Effector memory CD8-positive, alpha-beta T cell (primary cell): ENCODE measurements at places on chromosomes 5 and 9.

- peaks cover 3% of the 10 kb centered on the region for H3K36me3 ChIP-seq
- no peak overlapping the region for H3K27ac ChIP-seq
- no peaks in the 10 kb centered on the region for H3K27me3 ChIP-seq
- peaks cover 4% of the 10 kb centered on the region for H3K4me1 ChIP-seq
- H3K4me3 ChIP-seq = no peak overlapping the region
- no peak for DNase-seq
These were observed 52.1 kb upstream of the KIAA1958 start for GRCh38 chr9:112434487-112434886.

DNA sequence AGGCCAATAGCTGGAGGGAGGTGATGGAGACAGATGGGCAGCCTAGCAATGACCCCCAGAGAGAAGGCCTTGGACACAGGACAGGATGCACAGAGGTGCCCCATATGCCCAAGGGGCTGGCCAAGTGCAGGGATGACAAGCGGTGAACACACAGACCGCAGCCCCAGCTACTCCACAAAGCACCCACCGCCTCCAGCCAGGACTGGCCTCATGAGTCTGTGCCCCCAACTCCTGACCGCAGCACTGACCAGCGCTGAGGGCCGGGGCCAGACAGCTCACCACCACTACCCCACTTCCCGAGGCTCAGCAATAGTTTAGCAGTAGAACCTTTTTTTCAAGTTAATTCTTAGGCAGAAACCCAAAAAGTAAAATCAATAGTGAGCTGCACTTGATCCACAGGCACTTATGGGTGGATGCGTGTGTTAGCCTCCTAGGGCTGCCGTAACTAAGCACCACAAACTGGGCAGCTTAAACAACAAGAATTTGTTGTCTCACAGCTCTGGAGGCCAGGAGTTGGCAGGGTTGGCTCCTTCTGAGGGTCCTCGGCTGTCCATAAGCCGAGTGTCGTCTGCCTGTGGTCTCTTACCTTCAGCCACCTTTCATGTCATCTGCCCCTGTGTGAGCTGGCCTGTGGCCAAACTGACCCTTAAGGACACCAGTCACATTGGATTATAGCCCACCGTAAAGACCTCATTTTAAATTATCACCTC is 14.1 kb downstream of the ROR2 start:
- no peak for DNase-seq
- H3K36me3 ChIP-seq = peaks cover 5% of the 10 kb centered on the region
- H3K4me3 ChIP-seq = no peak overlapping the region
- H3K27ac ChIP-seq = peak overlapping the region; percentile 35
- H3K4me1 ChIP-seq = peaks cover 3% of the 10 kb centered on the region

- H3K4me1 ChIP-seq = peaks cover 32% of the 10 kb centered on the region
- no peak for DNase-seq
- H3K27ac ChIP-seq = peak overlapping the region; percentile 93
- H3K36me3 ChIP-seq = peaks cover 78% of the 10 kb centered on the region
These were observed 5.8 kb upstream of the POMT1 start for GRCh38 chr9:131496844-131497405.

- no peaks in the 10 kb centered on the region for H3K27me3 ChIP-seq
- peaks cover 2% of the 10 kb centered on the region for H3K4me1 ChIP-seq
- H3K4me3 ChIP-seq = no peak overlapping the region
- DNase-seq = no peak
These were observed 440.1 kb upstream of the TRPC7 start for GRCh38 chr5:136805466-136805865.

DNA sequence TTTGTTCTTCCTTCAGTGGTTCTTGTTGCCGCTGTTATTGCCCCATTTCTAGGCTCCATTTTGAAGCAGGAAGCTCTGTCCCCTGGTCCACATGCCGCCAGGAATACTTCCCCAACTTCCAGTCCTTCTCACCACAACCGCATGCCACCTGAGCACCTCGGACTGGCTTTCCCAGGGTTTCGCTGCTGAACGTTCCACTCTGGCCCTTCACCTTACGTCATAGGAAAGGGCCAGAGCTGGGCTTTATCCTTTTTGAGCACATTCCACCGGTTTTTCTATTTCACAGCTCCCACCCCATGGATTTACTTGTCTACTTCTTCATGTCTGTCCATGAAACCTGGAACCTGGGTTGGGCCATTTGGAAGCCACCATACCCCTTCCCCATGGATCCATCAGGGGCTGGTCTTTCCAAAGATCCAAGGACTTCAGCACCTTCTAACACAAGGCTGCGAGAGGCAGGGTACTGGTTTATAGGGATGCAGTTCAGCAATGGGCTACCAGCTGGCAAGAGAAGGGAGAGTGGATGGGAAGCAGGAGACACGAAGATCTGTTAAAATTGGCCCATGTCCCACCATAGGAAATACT is 557.4 kb downstream of the BNC2 start:
- no peaks in the 10 kb centered on the region for H3K36me3 ChIP-seq
- no peak overlapping the region for H3K4me3 ChIP-seq
- no peaks in the 10 kb centered on the region for H3K27me3 ChIP-seq
- H3K4me1 ChIP-seq = no peaks in the 10 kb centered on the region
- no peak overlapping the region for H3K27ac ChIP-seq
- no peak for DNase-seq

- no peaks in the 10 kb centered on the region for H3K27me3 ChIP-seq
- no peaks in the 10 kb centered on the region for H3K36me3 ChIP-seq
- H3K4me3 ChIP-seq = no peak overlapping the region
- DNase-seq = no peak
- no peak overlapping the region for H3K27ac ChIP-seq
These were observed 664.3 kb upstream of the EDIL3 start for GRCh38 chr5:85049020-85049419.

- no peak for DNase-seq
- H3K27ac ChIP-seq = no peak overlapping the region
- H3K4me1 ChIP-seq = no peaks in the 10 kb centered on the region
- no peak overlapping the region for H3K4me3 ChIP-seq
- peaks cover 27% of the 10 kb centered on the region for H3K27me3 ChIP-seq
These were observed 70.1 kb downstream of the PIP5K1B start for GRCh38 chr9:68775003-68775730.

DNA sequence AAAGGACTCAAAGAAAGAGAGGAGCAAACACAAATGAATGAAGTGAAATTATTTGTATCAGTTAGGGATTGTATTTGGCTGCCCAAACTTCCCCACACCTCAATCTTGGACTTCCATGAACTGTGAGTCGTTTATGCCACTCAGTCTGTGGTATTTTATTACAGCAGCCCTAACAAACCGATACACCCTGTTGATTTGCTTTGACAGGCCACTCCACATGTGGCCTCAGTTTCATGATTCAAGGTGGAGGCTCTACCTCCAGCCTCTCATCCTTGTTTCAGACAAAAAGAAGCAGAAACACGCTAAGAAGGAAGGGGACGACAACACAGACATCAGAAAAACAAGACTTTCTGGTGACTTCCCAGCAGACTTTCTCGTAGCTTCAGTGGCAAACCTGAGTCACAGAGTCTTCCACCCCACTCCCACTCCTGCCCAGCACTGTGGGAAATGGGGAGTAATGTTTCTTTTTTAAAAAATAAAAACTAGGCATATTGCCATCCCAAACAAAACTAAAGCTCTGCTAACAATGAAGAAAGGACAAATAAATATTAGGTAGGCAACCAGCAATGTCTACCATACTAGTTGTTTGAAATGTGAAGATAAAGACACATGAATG is 52.2 kb upstream of the ABCA1 start:
- no peak overlapping the region for H3K27ac ChIP-seq
- DNase-seq = no peak
- no peaks in the 10 kb centered on the region for H3K36me3 ChIP-seq
- no peak overlapping the region for H3K4me3 ChIP-seq
- H3K4me1 ChIP-seq = peaks cover 15% of the 10 kb centered on the region

GRCh38 chr5:96763026-96763425 is 44.7 kb downstream of the ERAP1 start:
- no peaks in the 10 kb centered on the region for H3K27me3 ChIP-seq
- DNase-seq = no peak
- H3K4me3 ChIP-seq = no peak overlapping the region

GRCh38 chr5:143350751-143351602 is 52.5 kb downstream of the NR3C1 start:
- H3K36me3 ChIP-seq = peaks cover 10% of the 10 kb centered on the region
- no peaks in the 10 kb centered on the region for H3K27me3 ChIP-seq
- peaks cover 26% of the 10 kb centered on the region for H3K4me1 ChIP-seq
- no peak for DNase-seq

GRCh38 chr9:134245179-134245578 is 80.8 kb upstream of the RNU6ATAC start:
- no peak for DNase-seq
- H3K36me3 ChIP-seq = peaks cover 5% of the 10 kb centered on the region
- H3K27me3 ChIP-seq = peaks cover 36% of the 10 kb centered on the region
- no peak overlapping the region for H3K4me3 ChIP-seq

- peaks cover 8% of the 10 kb centered on the region for H3K4me1 ChIP-seq
- no peak for DNase-seq
- no peaks in the 10 kb centered on the region for H3K27me3 ChIP-seq
- H3K27ac ChIP-seq = no peak overlapping the region
- no peak overlapping the region for H3K4me3 ChIP-seq
These were observed 21.0 kb downstream of the RALGPS1 start for GRCh38 chr9:126935630-126936029.

- H3K27ac ChIP-seq = peak overlapping the region; percentile 86
- DNase-seq = no peak
- H3K36me3 ChIP-seq = peaks cover 7% of the 10 kb centered on the region
- H3K4me1 ChIP-seq = peaks cover 55% of the 10 kb centered on the region
These were observed 12.1 kb downstream of the TMEM245 start for GRCh38 chr9:109107402-109108240.

- DNase-seq = no peak
- peaks cover 9% of the 10 kb centered on the region for H3K4me1 ChIP-seq
- peaks cover 30% of the 10 kb centered on the region for H3K27me3 ChIP-seq
These were observed 79.7 kb downstream of the TSPAN17 start for GRCh38 chr5:176726746-176727527.

DNA sequence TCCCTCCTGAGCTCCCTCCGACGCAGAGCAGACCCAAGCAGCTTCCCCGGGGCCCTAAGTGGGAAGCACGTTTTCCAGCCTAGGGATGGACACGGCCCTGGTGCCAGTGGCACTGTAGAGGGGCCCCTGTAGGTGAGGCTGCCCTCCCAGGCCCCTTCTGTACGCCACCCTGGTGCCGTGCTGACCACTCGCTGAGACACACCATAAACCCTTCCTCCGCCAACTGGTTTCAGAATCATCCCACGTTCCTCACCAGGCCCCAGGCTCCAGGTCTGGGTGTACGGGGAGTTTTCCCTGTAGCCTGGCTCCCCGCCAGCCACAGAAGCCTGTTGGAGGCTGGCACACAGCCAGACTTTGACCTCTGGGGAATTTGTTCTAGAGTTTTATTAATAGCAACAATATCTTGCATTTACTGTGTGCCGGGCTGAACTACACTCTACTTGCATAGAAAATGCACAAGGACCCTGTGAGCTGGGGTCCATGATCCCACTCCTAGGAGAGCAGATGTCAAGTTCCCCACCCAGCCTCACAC is 18.2 kb upstream of the WDR38 start:
- H3K36me3 ChIP-seq = peaks cover 3% of the 10 kb centered on the region
- H3K27ac ChIP-seq = no peak overlapping the region
- H3K4me1 ChIP-seq = peaks cover 3% of the 10 kb centered on the region
- H3K4me3 ChIP-seq = no peak overlapping the region

GRCh38 chr9:86281593-86282076 is 703 bp downstream of the ISCA1 start:
- peak overlapping the region; percentile 96 for H3K27ac ChIP-seq
- H3K36me3 ChIP-seq = peaks cover 40% of the 10 kb centered on the region
- no peaks in the 10 kb centered on the region for H3K27me3 ChIP-seq

GRCh38 chr5:107719034-107719606 is 48.4 kb upstream of the EFNA5 start:
- H3K27ac ChIP-seq = no peak overlapping the region
- H3K36me3 ChIP-seq = peaks cover 4% of the 10 kb centered on the region
- no peak for DNase-seq
- H3K4me3 ChIP-seq = no peak overlapping the region
- peaks cover 11% of the 10 kb centered on the region for H3K27me3 ChIP-seq
- H3K4me1 ChIP-seq = no peaks in the 10 kb centered on the region

DNA sequence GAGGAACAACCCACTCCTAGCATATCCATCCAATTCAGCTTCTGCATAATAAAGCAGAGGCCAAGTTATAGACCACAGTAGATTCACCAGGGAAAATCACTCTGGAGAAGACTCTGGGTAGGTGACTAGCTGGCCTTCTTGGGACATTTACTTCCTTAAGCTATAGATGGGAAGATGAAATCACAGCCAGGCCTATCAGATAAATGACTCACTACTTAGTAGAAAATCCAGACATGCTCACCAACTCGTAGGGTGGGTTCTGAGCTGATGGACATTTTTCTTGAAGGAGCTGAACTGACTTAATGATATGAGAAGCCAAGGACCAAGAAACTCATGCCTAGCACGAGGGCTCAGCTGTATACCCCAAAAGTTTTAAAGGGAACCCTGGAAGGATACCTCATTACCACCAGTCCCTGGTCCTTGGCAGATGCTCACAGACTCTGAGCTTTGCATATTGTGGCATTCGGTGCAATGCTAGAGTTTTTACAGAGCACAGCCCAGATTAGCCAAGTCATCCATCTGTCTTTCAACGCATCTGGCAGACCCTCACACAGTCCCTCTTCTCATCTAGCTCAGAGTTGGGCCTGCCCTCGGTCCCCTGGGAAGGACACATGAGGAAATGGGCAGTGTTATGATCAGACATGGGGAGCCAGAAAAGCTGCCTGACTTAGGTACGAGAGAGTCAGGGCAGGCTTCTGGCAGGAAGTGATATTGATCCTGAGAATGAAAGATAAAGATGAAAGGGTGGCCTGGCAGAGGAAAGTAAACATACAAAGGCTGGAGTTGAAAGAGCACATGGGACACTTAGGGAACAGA is 15.0 kb downstream of the ACSL6 start:
- no peak for DNase-seq
- peaks cover 33% of the 10 kb centered on the region for H3K4me1 ChIP-seq
- no peak overlapping the region for H3K4me3 ChIP-seq
- no peaks in the 10 kb centered on the region for H3K36me3 ChIP-seq
- H3K27ac ChIP-seq = no peak overlapping the region

- peak overlapping the region; percentile 82 for H3K27ac ChIP-seq
- DNase-seq = no peak
- H3K4me1 ChIP-seq = peaks cover 23% of the 10 kb centered on the region
- peak overlapping the region; percentile 91 for H3K4me3 ChIP-seq
These were observed 876 bp upstream of the JAK2 start for GRCh38 chr9:4984171-4984620.

DNA sequence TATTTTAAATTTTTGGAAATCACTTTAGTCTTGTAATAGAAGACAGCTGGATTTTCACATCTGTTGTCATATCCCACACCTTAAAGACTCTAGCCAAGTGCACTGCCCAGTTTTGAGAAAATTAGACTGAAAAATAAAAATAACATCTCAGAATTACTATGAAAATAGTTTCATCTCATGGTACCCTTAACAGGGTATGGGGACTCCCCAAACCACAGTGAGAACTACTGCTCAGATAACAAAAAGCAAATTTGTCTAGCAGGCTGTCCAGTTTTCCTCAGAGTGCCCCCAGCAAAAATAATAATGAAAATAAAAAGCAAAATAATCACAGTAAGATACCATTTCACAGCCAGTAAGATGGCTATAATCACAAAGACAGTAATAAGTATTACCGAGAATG is 6.5 kb downstream of the UBQLN1 start:
- no peak overlapping the region for H3K27ac ChIP-seq
- peak overlapping the region; percentile 19 for H3K4me3 ChIP-seq
- no peak for DNase-seq
- H3K27me3 ChIP-seq = no peaks in the 10 kb centered on the region
- H3K36me3 ChIP-seq = peaks cover 23% of the 10 kb centered on the region
